HFFc6 (cell line): ENCODE measurements at places on chromosomes 13 and 19. TPM values are rescaled to one million over a fixed set of nuclear protein-coding genes. Genes with fewer than 3 reads are reported as not detected.

- H3K27me3 ChIP-seq = peaks cover 49% of the 10 kb centered on the region
- no peak overlapping the region for H3K27ac ChIP-seq
- H3K4me3 ChIP-seq = no peak overlapping the region
These were observed 9.8 kb downstream of the MCF2L start for GRCh38 chr13:112978561-112979405.

DNA sequence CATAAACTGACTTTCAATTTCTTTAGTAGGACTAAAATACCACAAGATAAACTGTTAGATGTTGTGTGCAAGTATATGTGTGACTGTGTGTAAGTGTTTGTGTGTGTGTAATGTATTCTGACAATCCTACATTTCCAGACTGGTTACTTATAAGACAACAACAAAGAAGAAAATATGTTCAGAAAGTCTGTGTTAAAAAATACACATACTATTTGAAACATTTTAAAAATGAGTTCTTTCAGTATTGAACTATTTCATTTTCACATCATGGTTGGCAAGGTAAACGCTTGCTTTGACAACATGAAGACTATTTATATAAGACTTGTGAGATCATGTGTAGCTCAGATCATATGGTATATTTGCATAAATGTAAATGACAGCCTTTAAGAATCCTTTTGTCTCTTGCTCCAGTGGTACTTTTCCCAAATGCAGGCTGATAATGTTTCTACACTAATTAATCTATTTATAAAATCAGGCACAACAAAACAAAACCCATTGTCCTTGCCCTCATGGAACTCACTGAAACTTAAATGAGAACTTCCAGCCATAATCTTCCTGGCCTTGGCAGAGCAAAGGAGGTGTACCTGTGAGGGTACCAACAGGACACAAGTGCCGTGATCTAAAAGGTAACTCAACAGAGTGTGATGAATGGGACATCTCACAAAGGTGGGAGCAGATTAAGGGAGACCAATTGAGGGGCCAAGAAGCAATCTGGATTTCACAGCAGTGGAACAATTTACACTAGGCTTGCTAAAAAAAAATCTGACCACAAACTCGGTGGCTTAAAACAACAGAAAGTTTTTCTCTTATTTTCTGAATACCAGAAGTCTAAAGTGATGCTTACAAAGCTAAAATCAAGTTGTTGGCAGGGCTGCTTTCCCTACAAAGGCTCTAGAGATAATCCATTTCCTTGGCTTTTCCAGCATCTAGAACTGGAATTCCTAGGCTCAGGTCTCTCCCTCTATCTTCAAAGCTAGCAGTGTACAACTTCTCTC is 349.0 kb downstream of the TBC1D4 start:
- peaks cover 14% of the 10 kb centered on the region for H3K36me3 ChIP-seq
- H3K4me1 ChIP-seq = peaks cover 53% of the 10 kb centered on the region
- no peak overlapping the region for H3K27ac ChIP-seq
- H3K4me3 ChIP-seq = no peak overlapping the region
- no peak for DNase-seq

DNA sequence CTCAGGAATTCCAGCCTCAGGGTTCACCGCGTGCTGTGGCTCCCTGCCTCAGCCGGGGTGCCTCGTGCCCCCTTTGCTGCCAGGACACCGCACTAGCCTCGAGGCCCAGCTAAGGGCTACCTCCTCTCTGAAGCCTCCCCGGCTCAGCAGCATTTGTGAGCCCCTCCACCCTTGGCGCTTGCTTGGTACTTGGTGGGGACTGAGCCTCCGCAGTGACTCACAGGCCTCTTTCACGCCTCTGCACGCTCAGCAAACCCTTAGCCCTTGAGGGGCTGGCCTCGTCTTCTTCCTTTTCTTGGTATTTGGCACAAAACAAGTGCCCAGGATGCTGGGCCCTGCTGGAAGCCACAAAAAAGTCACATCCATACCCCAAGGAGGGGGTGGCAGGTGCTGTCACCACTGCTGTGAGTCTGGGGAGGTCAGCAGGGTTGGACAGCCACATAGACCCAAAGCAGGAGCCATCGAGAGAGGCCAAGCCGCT is 85.4 kb upstream of the TM9SF2 start:
- H3K27me3 ChIP-seq = peaks cover 35% of the 10 kb centered on the region
- H3K27ac ChIP-seq = no peak overlapping the region
- no peaks in the 10 kb centered on the region for H3K4me1 ChIP-seq

SH3GL1 gene
- total RNA-seq = 107 to 118 TPM (median 117 TPM) in 3 replicates

DNA sequence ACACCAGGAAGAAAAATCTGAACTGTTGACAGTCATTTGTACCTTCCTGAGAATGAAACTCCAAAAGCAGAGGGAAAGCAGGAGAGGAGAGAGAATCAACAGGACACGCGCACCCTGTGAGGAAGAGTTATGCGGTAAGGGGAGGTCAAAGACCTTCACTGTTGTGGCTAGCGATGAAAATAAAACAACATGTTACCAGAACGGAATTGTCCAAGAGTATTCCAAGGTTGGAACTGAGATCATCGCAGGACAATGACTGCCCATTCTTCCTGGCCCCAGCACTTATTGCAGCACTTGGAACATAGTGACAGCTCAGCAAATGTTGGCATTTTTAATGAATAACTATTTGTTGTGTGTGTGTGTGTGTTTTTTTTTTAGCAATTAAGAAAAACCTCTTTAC is 176.0 kb upstream of the TSC22D1 start:
- H3K4me1 ChIP-seq = peaks cover 21% of the 10 kb centered on the region
- H3K27ac ChIP-seq = no peak overlapping the region
- no peaks in the 10 kb centered on the region; the same call in 1 of the 2 replicates for H3K36me3 ChIP-seq
- no peak overlapping the region for H3K4me3 ChIP-seq
- no peaks in the 10 kb centered on the region; the same call in 1 of the 2 replicates for H3K27me3 ChIP-seq

SOX1 gene
- total RNA-seq = not detected in 3 replicates

NXNL1 gene
- total RNA-seq = not detected in 3 replicates

SERPINE3 gene
- total RNA-seq = not detected in 3 replicates

SIGLEC8 gene
- not detected in 3 replicates for total RNA-seq

DCLK1 gene
- not detected in 3 replicates for total RNA-seq

GRCh38 chr13:45303866-45304265 is 37.1 kb downstream of the TPT1 start:
- no peak overlapping the region for H3K4me3 ChIP-seq
- H3K4me1 ChIP-seq = peaks cover 6% of the 10 kb centered on the region
- peaks cover 3% of the 10 kb centered on the region for H3K27me3 ChIP-seq

- no peak overlapping the region for H3K4me3 ChIP-seq
- no peak overlapping the region for H3K27ac ChIP-seq
- H3K4me1 ChIP-seq = no peaks in the 10 kb centered on the region
- no peaks in the 10 kb centered on the region; the same call in none of the 2 replicates for H3K27me3 ChIP-seq
These were observed 8.1 kb upstream of the MUC16 start for GRCh38 chr19:9018163-9018875.

DNA sequence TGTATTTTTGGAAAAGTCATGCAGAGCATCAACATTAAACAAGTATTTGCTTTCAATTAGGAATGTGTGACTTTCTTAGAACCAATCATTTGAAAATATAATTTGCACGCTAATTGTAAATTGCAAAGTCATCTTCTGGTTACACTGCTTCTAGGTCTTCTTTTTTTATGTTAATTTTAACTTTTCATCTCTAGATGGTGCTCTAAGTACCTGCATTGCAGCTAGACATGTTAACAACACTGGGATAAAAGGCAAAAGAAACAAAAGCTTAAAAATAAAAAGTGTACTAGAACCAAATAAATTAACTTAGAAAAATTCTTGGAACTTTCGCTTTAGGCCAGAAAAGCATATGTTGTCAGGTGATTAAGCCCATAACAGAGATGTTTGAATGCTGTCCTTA is 2758.2 kb downstream of the PCDH9 start:
- H3K36me3 ChIP-seq = peaks cover 6% of the 10 kb centered on the region; the same call in 1 of the 2 replicates
- peaks cover 24% of the 10 kb centered on the region for H3K4me1 ChIP-seq
- DNase-seq = peak; percentile 75

- no peak overlapping the region for H3K4me3 ChIP-seq
- no peak overlapping the region for H3K27ac ChIP-seq
- peak; percentile 42 for DNase-seq
- no peaks in the 10 kb centered on the region for H3K4me1 ChIP-seq
- H3K27me3 ChIP-seq = no peaks in the 10 kb centered on the region
These were observed 8.2 kb upstream of the PCDH9 start for GRCh38 chr13:67238277-67238859.

ZNF8 gene
- 3.7 to 4.4 TPM (median 4.0 TPM) in 3 replicates for total RNA-seq

DNA sequence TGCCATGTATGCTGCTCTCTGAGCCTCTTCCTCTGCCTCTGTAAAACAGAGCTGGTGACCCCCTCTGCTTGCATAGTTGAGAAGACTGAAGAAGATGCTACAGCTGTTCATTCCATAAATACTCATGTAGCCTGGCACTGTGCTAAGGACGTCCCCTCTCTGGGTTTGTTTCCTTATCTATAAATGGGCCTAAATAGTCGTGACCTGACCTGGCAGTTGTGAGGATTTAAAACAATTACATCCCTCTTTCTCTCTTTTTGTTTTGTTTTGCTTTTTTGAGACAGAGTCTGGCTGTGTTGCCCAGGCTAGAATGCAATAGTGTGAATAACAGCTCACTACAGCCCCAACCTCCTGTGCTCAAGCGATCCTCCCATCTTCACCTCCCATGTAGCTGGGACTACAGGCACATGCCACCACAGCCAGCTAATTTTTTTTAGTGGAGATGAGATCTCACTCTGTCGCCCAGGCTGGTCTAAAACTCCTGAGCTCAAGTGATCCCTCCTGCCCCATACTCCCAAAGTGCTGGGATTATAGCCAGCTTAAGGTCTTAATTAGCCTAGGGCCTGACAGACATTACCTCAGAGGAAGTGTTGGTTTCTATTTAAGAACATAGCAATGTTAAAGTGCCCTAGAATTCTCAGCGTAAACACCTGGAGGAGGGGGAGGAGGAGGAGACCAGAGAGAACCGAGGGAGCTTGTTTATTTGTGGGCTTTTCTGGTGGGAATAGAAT is 4.6 kb downstream of the WDR62 start:
- H3K27ac ChIP-seq = no peak overlapping the region
- peaks cover 20% of the 10 kb centered on the region for H3K4me1 ChIP-seq
- H3K4me3 ChIP-seq = no peak overlapping the region

DNA sequence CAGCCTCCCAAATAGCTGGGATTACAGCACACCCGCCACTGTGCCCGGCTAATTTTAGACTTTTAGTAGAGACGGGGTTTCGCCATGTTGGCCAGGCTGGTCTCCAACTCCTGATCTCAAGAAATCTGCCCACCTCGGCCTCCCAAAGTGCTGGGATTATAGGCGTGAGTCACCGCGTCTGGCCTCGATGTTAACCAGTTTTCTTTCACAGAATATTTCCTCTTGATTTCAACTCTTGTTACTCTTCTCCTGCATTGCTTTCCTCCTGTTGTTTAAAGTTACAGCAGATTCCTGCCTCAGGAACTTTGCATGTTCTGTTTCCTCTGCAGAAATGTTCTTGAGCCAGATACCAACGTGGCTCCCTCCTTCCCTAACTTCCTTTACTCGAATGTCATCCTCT is 3.7 kb upstream of the PEX11G start:
- peaks cover 2% of the 10 kb centered on the region for H3K27me3 ChIP-seq
- no peak for DNase-seq
- H3K36me3 ChIP-seq = no peaks in the 10 kb centered on the region
- H3K27ac ChIP-seq = no peak overlapping the region

TMPRSS9 gene
- not detected in 3 replicates for total RNA-seq

SOX21 gene
- total RNA-seq = not detected in 3 replicates

- H3K4me3 ChIP-seq = no peak overlapping the region
- H3K4me1 ChIP-seq = peaks cover 36% of the 10 kb centered on the region
- H3K36me3 ChIP-seq = peaks cover under 1% of the 10 kb centered on the region
- H3K27me3 ChIP-seq = no peaks in the 10 kb centered on the region; the same call in 1 of the 2 replicates
- H3K27ac ChIP-seq = no peak overlapping the region
- no peak for DNase-seq
These were observed 9.0 kb downstream of the COL4A1 start for GRCh38 chr13:110297766-110298504.

GRCh38 chr19:1837625-1838105 is 10.6 kb downstream of the REXO1 start:
- no peaks in the 10 kb centered on the region for H3K36me3 ChIP-seq
- no peaks in the 10 kb centered on the region for H3K4me1 ChIP-seq
- no peak overlapping the region for H3K4me3 ChIP-seq
- no peaks in the 10 kb centered on the region for H3K27me3 ChIP-seq
- H3K27ac ChIP-seq = no peak overlapping the region
- DNase-seq = no peak

GRCh38 chr13:101473458-101473857 is 21.0 kb downstream of the ITGBL1 start:
- H3K4me3 ChIP-seq = peak overlapping the region; percentile 35; the same call in 1 of the 2 replicates
- peak overlapping the region; percentile 37 for H3K27ac ChIP-seq
- H3K36me3 ChIP-seq = peaks cover 30% of the 10 kb centered on the region
- peak; percentile 85 for DNase-seq

DNA sequence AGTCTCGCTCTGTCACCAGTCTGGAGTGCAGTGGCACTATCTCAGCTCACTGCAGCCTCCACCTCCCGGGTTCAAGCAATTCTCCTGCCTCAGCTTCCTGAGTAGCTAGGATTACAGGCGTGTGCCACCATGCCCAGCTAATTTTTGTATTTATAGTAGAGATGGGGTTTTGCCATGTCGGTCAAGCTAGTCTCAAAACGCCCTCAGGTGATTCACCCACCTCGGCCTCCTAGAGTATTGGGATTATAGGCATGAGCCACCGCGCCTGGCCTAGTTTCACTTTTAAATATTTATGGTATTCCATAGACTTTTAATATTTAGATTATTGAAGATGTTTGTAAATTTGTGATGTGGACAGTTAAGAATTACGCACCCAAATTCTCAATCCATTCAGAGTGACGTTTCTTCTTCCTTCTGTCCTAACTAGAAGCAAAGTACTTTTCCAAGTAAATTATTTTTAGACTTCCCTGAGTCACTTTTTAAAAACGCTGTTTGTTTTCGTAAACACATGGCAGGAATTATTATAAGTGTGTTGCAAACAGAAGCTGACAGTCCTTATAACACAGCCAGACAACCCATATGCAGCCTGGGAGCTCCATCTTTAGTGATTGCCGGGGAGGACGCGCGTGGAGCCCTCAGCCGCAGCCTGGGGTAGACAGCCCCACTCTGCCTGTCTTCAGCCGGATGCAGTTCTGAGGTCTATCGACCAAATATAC is 131.7 kb downstream of the ATP11A start:
- H3K36me3 ChIP-seq = peaks cover 19% of the 10 kb centered on the region
- peak; percentile 32 for DNase-seq
- peaks cover 7% of the 10 kb centered on the region; the same call in 1 of the 2 replicates for H3K4me1 ChIP-seq
- no peak overlapping the region for H3K4me3 ChIP-seq
- H3K27me3 ChIP-seq = peaks cover 1% of the 10 kb centered on the region
- H3K27ac ChIP-seq = no peak overlapping the region

UHRF1 gene
- total RNA-seq = 41.7 and 72.6 TPM in 2 replicates

ZC3H13 gene
- 33.0 to 38.0 TPM (median 35.7 TPM) in 3 replicates for total RNA-seq

- DNase-seq = no peak
- peaks cover 31% of the 10 kb centered on the region for H3K4me1 ChIP-seq
- peak overlapping the region; percentile 97; the same call in 1 of the 2 replicates for H3K27ac ChIP-seq
These were observed 3.0 kb downstream of the TMEM259 start for GRCh38 chr19:1017906-1018305.

DNA sequence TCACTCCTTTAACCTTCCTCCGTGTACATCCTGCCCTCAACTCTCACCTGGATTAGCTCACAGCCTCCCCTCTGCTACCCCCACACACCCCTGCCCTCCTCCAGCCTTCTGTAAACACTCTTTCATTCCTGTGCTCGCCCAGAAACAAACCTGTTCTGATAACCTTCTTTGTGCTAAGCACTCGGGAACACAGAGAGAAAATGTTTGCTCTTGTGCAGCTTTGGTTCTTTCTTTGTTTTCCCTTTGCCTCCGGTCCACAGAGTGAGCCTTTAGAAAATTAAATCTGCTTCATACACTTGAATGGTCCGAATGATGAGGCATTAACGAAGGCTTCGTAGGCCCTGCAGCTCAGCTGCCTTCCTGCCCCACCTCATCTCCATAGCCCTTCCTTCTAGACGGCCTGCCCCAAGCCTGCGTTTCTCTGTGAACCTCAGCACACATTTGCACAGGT is 6.6 kb upstream of the ZDHHC20 start:
- no peaks in the 10 kb centered on the region for H3K4me1 ChIP-seq
- peaks cover 6% of the 10 kb centered on the region for H3K27me3 ChIP-seq
- H3K4me3 ChIP-seq = no peak overlapping the region
- no peak for DNase-seq
- H3K36me3 ChIP-seq = peaks cover 7% of the 10 kb centered on the region; the same call in 1 of the 2 replicates
- no peak overlapping the region for H3K27ac ChIP-seq
